NCI-H446 treated with DMSO at 0.1 percent for 48 hours (cell line): ENCODE measurements at places on chromosomes 2 and 18.
A peak's percentile ranks its signal among the peaks of the same experiment; 100 is the strongest.

DNA sequence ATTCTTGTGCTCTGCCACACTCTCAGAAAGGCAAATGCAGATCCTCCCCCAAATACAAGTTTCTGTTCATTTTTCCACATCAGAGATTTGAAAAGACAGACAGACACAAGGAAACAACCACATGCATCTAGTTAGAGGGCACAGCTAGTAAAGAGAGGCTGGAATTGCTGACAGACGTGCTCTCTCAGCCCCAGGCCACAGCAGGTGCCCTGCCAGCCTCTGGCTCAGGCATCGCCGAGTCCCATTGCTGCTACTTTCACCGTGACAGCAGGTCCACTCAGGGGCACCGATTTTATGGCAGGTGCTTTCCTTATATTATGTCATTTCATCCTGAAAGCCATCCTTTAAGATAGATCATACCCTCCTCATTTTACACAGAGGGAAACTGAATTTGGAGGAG, 507.5 kb downstream of the EIPR1 start:
- DNase-seq, result no peak

DNA sequence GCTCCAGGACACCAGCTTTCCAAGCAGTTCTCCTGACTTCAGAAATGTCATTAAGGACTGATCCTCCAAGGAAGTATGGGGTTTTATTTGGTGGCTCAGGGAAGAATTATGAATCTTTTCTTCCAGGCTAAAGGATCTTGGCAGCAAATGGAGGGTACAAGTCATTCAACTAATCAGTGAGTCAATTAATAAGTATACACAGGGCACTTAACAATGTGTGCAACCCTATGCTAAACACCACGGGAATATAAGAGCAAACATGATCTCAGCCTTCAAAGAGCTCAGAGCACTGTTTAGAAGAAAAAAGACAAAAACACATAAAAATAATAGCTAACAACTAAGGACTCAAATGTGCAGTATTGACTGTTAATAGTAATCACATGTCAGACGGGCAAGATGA, 234.5 kb downstream of the SETBP1 start:
- no peak for DNase-seq

GRCh38 chr18:25055076-25055475, 296.9 kb downstream of the ZNF521 start:
- no peak for DNase-seq

GRCh38 chr2:218631837-218632236, 24.1 kb downstream of the PLCD4 start:
- no peak for DNase-seq

DNA sequence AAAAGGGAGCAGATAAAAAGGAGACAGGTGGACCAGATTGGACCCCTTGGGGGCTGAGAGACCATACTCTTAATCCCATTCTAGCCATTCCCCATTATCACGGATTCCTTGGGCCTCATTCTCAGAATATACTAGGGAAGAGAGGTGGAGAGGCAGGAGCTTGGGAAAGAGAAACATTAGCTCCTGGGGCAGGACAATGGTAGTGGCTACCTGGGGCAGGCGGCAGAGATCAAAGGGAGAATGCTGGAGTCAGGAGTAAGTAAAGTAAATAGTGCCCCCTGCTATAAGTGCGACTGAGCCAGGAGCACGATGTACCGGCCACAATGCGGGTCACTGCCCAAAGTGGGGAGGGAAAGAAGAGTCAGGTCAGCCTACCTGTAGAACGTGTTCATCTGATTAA, 20.4 kb upstream of the IHH start:
- DNase-seq, result no peak

DNA sequence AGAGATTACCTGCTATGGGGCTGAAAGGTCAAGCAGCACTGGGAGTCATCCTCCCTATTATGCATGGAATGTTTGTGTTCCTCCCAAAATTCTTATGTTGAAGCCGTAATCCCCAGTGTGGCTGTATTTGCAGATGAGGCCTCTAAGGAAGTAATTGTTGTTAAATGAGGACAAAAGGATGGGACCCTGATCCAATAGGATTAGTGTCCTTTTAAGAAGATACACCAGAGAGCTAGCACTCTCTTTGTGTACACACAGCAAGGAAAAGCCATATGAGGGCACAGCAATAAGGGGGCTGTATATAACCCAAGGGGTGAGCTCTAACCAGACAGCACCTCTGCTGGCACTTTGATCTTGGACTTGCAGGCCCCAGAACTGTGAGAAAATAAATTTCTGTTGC, 18.3 kb downstream of the STAM2 start:
- DNase-seq, result no peak

GRCh38 chr2:201204655-201205514, 21.9 kb downstream of the CASP10 start:
- DNase-seq, result no peak

GRCh38 chr2:234848578-234848977, 103.2 kb upstream of the SH3BP4 start:
- no peak for DNase-seq

- no peak for DNase-seq
Measured at GRCh38 chr2:233013027-233013461, at the start of gene NGEF. NGEF (minus strand) TSS chr2:233013256; CDS start chr2:232974890, 38,366 bp downstream.

GRCh38 chr18:53153281-53153680, 813.3 kb downstream of the DCC start:
- no peak for DNase-seq

- no peak for DNase-seq
Measured at GRCh38 chr2:134836986-134837385, 1.4 kb upstream of the ACMSD start.

- no peak for DNase-seq
Measured at GRCh38 chr2:25598911-25599310, 74.5 kb downstream of the DTNB start.

DNA sequence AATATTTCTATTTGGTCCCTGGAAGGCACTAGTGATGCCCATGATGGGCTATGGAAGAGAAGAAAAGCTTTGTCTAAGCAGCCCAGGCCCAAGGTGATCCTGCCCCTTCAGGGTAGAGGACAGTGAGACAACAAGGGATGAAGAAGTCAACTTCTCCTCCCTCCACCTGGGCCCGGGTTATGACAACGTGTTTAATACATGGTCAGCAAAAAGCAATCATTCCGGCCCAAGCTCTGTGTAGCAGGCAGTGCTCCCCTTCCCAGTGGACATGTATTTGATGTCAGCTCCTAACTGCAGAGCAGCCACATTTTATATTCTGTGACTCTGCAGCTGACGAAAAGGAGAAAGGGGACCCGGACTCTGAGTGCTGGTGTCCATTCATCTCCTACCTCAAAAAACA, 67.2 kb upstream of the MFF start:
- no peak for DNase-seq

DNA sequence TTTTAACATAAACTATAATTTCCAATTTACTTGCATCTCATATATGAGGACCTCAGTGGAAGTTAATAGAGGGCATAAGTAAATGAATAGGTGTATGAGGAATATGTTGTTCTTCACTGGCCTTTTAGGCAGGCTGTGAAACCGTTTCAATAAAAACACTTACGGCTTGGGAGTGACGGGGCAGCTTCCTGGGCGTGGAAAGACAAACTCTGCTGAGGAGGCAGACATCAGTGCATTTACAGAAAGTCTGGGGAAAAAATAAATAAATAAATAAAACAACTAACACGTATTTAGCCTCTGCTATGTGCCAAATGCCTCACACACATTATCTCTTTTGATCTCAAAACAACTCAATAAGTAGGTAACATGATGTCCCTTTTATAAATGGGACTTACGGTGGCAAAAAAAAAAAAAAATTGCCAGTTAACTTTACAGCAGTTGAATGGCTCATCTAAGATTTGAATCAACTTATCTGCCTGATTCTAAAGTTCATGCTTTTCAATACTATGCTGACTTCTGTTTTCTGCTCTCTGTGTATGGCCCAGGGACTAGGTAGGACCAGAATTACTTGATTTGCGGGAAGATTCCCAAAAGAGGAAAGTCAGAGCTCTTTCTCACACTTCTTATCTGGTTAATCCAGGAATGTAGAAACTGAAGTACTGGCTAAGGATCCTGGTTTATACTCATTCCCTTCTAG, 77.5 kb upstream of the LRATD1 start:
- no peak for DNase-seq

DNA sequence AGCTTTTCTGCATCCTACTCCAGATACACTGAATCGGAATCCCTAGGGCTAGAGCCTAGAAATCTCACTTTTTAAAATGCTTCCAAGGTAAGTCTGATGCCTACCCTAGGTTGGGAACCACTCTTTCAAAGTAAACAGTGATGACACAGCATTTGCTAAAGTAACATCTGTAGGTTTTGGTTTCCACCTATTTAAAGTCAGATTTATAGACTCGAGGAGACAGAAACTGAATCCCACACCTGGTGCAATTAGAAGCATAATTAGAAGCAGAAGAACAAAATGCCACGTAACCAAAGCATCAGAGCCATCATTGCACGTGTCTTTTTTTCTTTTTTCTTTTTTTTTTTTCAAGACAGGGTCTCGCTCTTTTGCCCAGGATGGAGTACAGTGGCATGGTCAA, 40.9 kb downstream of the PDK1 start:
- no peak for DNase-seq

- DNase-seq, result no peak
Measured at GRCh38 chr2:50318147-50318546, 713.8 kb downstream of the NRXN1 start.

GRCh38 chr2:42127425-42128424, 41.4 kb upstream of the EML4 start:
- no peak for DNase-seq

GRCh38 chr2:177733322-177733855, 339.2 kb downstream of the PDE11A start:
- DNase-seq, result no peak

DNA sequence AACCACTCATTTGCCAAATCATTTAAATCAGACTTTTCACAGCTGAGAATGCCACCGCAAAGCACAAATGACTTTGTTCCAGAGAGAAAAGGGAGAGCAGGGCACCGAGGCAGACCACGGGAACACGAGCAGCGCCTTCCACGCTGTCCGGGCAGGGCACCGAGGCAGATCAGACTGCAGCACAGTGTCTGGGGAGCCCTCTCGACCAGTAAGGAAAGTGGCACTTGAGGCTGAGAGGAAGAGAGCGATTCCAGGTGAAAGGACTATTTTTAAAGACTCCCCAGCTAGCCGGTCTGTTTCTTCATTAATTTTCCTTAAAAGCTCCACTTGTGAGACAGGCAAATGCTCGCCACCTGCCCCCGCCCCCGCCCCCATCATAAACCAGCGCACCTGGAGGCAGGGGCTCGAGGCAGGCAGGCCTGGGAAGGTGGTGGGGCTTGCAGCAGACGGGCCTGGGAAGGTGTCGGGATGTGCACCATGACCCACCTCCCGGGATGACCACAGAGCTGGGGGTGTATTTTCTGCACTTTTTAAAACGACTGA, 80.9 kb upstream of the CTDP1 start:
- DNase-seq, result no peak

DNA sequence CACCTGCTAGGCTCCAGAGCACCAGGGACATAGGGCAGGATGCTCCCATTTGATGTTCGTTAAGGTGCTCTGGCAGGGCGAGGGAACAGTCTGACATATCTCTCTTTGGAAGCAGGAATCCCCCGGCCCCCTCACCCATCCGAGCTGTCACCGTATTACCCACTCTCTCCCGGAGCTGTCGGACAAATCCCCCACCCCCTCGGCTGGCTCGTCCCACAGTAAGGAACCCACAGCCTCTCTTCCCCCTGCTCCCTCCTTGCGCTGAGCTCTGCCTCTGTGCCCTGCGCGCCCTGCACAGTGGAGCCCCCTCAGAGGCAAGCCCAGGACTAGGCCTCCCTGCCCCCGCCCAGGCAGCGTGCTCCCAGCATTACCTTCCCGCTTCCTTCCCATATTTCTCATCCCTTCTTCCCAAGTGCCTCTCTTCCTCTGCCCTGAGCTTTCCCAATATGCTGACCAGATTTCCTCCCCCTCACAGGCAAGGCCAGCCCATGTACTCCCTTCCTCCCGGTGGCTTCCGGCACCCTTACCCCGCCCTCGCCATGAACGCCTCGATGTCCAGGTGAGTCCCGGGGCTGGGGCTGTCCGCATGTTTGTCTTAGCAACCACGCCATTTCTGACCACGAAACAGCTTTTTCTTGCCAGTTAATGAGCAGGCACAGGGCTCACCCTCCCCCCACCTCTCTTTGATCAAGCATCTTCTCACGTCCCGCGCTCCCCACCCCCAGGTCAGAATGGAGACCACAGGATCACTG, 23.8 kb downstream of the TGOLN2 start:
- no peak for DNase-seq

DNA sequence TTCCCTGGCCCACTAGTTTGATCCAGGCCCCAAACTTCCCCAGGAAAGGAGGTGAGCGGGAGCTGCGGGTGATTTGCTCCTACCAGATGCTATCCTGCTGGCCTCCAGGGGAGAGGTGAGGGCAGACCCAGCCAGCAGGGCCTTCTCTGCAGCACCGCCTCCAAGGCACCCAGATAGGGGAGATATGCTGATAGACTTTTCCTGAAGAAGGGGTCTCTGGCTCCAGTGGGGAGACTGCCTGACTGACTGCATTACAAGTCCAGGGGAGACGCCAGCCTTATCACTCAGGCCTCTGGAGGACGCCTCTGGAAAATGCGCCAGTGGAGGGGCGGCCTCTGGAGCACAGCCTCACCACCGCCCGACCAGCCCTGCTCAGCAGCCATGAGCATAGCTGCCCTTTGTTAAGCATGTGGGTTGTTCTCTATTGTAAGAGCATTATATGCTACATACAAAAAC, 60.6 kb upstream of the SMAD7 start:
- DNase-seq, result no peak

GRCh38 chr2:27191070-27191829, 20.6 kb upstream of the ATRAID start:
- peak; percentile 19 for DNase-seq

GRCh38 chr18:58103339-58103985, 59.4 kb downstream of the NEDD4L start:
- DNase-seq, result no peak

DNA sequence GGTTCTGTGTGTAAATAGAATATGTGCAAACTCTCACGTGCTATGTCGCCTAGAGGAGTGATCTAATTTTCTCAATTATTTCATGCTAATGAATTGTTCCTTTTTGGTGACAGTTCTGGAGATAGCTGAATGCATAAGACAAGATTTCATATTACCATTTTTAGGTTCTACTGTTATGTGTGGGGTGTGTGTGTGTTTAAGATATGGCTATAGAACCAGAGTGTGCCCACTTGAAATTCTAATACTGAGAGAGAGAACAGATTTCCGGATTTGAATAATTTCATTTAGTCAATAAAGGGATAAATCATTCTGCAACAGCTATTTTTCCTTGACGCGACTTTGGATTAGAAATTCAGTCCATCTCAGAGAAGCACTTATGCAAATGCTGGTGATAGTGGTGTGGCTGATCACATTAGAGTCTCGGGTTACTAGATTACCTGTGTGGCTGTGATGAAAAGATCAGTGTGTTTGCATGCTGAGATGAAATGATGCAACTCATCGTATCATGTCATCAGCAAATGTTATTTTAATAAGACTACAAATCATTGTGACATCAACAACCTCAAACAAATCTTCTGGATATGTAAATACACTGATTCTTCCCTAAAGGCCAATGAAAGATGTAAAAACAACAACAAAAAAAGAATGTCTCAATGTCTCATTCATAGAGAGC, 415.9 kb downstream of the EPHA4 start:
- DNase-seq, result no peak

DNA sequence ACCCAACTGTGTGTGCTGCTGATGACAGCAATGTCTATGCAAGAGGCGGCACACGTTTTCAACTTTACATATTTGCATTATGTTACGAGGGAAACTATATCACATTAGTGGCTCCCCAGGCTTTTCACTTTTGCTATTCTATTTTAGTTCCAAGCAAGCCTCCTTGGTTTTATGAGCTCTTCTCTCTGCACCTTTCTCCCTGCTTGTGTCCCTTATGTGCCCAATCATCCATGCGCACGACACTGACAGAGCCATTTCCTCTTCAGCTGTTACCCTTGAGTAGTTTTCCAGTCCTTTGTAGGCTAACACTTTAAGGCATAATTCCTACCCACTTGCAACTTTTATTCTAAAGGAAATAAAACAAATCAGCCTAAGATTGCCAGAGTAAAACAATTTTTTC, 154.3 kb downstream of the TCF4 start:
- no peak for DNase-seq
